A549 treated with Hydrocortisone at 1 μM for 4 hours (cell line): ENCODE measurements at places on chromosomes 6 and 20. TPM values are rescaled to one million over a fixed set of nuclear protein-coding genes. Genes with fewer than 3 reads are reported as not detected.

The HMGN4 gene
- total RNA-seq = 61.3 to 91.7 TPM (median 78.5 TPM) in 5 replicates

The TPX2 gene
- total RNA-seq = 97.7 to 131 TPM (median 102 TPM) in 5 replicates

The TGM3 gene
- total RNA-seq = 0.06 to 0.12 TPM (median 0.07 TPM) in 4 of 5 replicates, not detected in the other

The OR2J1 gene
- not detected in 5 replicates for total RNA-seq

The OGFR gene
- total RNA-seq = 42.2 to 46.8 TPM (median 43.8 TPM) in 5 replicates
